ENCODE measurements at places on chromosomes 13 and 19.
A peak's percentile ranks its signal among the peaks of the same experiment; 100 is the strongest.

GRCh38 chr19:46225558-46226004 lies 4.0 kb upstream of the IGFL1 start:
- DNase-seq, result no peak

DNA sequence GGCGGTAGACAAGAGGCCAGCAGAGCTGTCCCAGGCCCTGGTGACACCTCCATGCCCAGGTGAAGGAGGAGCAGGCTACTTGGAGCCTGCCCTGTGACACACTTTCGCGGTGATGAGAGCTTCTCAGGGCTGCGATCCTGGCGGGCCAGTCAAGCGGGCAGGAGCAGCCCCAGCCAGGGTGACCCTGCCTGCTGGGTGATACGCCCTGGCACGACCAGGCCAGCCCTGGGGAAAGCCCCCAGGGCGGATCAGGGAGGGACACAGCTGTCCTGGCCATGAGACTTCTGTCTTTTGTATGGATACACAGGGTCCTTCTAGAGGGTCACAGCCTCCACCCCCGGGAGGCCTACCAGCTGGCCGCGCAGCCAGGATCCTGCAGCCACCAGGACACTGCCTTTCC lies 13.1 kb downstream of the DNM2 start:
- DNase-seq, result no peak

- no peak for DNase-seq
Observed at GRCh38 chr13:58399263-58399662, 767.7 kb downstream of the PCDH17 start.

GRCh38 chr19:17296976-17297375 lies 6.2 kb downstream of the ABHD8 start:
- no peak for DNase-seq

GRCh38 chr13:105403086-105403485 lies 1132.4 kb downstream of the EFNB2 start:
- DNase-seq, result no peak

DNA sequence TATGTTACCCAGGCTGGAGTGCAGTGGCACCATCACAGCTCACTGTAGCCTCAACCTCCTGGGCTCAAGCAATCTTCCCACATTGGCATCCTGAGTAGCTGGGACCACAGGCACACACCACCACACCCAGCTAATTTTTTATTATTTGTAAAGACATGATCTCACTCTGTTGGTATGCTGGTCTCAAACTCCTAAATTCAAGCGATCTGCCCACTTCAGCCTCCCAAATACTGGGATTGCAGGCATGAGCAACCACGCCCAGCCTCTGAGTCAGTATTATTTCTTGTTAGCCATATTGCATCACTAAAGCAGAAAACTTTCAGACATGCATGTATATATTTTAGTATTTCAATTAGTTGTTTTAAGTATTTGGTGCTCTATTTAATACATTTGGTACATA lies 376.4 kb downstream of the GPC6 start:
- DNase-seq, result peak; percentile 88

DNA sequence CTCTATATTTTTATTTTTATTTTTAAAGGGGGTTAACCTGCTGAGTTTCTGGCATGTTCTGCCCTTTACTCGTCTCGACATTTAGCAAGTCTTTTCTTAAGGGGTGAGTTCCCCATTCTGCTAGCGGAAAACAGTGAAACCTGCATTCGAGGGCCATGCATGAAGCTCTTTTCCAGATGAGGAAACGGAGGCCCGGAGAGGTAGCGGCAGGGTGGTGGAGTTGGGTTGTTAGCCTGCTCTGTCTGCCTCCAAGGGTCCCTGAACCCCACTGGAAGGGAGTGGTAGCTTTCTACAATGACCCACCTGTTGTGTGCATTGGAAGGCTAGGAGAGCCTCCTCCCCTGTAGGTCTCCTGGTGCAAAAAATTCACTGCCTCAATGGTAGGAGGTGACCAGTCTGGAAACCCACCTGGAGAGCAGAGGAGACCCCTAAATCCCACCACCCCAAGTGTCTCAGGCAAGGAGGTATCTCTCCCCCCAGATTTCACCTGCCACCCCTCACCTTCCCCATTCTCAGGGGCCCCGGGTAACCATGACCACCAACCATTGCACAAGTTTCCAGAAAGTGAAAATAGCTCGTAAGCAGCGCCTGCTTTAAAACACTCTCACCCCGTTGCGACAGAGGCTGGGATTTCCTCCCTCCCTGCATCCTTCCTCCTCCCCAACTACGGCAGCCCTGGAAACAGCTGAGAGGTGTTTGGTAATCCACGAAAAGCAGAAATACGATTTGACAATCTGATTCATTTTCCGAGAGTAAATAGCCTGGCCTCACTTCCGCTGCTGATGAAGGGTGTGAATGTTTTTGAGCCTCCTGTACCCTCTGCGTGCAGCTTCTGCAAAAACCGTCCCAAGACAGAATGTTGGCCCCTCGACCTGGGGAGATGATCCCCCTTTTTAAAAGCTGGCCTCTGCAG lies 3.5 kb downstream of the KLF2 start:
- DNase-seq, result peak; percentile 35
